ENCODE measurements at places on chromosomes 12 and 14. TPM values are rescaled to one million over a fixed set of nuclear protein-coding genes. Genes with fewer than 3 reads are reported as not detected.

- H3K36me3 ChIP-seq = no peaks in the 10 kb centered on the region
- no peak overlapping the region for H3K4me3 ChIP-seq
- no peak for DNase-seq
- H3K27me3 ChIP-seq = no peaks in the 10 kb centered on the region
- H3K4me1 ChIP-seq = no peaks in the 10 kb centered on the region
These were observed 3.9 kb downstream of the MYRFL start for GRCh38 chr12:69828897-69829296.

- no peak overlapping the region for H3K4me3 ChIP-seq
- peaks cover 14% of the 10 kb centered on the region for H3K27me3 ChIP-seq
- no peak overlapping the region for H3K27ac ChIP-seq
- H3K4me1 ChIP-seq = no peaks in the 10 kb centered on the region
- no peak for DNase-seq
These were observed 30.5 kb downstream of the ALX1 start for GRCh38 chr12:85310456-85311076.

- no peaks in the 10 kb centered on the region for H3K27me3 ChIP-seq
- no peak for DNase-seq
- H3K4me3 ChIP-seq = no peak overlapping the region
- no peaks in the 10 kb centered on the region for H3K4me1 ChIP-seq
- H3K36me3 ChIP-seq = no peaks in the 10 kb centered on the region
- H3K27ac ChIP-seq = no peak overlapping the region
These were observed 27.7 kb downstream of the C12orf56 start for GRCh38 chr12:64362721-64363305.

- no peak overlapping the region for H3K4me3 ChIP-seq
- H3K36me3 ChIP-seq = no peaks in the 10 kb centered on the region
- no peak for DNase-seq
- no peak overlapping the region for H3K27ac ChIP-seq
- H3K27me3 ChIP-seq = no peaks in the 10 kb centered on the region
These were observed 340.9 kb downstream of the AACS start for GRCh38 chr12:125406131-125406530.

DNA sequence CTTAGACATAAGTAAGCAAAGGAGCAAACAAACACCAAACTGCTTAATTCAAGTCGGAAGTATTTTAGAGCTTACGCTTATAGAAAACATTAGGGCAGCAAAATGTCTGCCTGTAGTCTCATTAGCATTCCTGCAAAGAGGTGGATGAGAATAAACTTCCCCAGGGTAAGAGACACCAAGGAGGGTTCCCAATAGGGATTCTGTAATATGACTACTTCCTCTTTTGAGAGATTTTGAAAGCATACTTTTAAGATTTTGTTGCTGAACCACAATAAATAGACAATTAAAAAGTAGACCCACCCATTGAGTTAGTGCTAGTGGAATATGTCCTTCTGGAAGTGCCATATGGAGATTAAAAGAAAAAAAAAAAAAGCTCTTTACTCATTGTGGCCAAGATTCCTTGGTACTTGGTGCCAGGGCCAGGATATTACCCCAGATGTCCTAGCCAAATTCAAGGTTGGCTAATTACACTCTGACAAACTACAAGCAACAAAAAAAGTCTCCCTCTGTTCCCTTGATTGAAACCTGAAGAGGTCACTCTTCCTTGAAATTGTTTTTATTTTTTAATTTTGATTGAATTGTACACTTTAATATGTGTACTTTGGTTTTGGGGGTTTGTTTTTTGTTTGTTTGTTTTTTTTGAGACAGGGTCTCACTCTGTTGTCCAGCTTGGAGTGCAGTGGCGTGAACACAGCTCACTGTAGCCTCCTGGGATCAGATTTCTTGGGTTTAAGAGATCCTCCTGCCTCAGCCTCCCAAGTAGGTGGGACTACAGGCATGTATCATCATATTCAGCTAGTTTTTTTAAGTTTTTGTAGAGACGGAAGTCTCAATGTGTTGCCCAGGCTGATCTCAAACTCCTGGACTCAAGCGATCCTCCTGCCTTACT, 8.7 kb downstream of the CLIP1 start:
- H3K27me3 ChIP-seq = no peaks in the 10 kb centered on the region
- H3K4me3 ChIP-seq = no peak overlapping the region
- DNase-seq = no peak

DNA sequence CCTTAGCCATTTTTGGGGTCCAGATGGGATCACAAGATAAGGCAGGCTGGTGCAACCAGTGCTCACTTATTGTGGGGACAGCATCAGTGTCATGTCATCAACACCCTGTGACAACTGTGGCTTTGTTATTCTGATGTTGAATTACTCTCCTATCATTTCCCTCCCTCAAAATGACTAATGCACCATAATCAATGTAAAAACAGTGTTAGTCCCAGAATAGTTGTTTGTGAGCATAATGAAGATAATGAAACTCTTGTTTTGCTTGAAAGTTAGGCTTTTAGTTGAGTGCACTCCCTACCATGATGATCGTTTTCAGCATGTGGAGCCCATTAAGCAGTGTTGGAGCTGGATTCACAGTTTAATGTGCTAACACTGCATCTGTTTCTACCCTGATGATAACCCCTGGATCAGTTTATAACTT, 151.4 kb downstream of the TMTC2 start:
- no peaks in the 10 kb centered on the region for H3K27me3 ChIP-seq
- no peak for DNase-seq
- no peaks in the 10 kb centered on the region for H3K36me3 ChIP-seq
- no peak overlapping the region for H3K4me3 ChIP-seq
- no peaks in the 10 kb centered on the region for H3K4me1 ChIP-seq

DNA sequence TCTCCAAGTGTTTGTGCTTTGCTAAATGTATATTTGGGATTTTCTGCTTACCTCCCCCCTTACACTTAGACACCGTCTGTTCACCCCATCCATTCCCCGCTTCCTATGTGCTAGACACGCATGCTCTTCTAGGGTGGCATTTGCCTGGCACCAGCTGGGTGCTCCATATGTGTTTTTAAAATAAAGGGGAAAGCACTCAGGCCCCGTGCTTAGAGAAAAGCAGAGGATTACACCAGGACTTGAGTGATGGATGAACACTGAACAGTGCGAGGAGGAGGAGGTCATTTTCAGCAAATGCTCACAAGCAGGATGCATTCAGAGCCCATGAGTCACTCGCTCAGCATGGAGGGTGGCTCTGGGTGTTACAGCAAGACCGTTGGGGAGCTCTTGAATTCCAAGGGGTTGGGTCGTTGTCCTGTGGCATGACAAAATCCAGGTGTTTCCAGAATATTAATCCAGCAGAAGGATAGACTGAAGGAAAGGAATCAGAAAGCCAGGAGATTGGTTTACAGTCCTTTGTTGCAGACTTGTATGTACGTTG, 2.9 kb upstream of the BDKRB1 start:
- no peaks in the 10 kb centered on the region for H3K27me3 ChIP-seq
- no peak overlapping the region for H3K27ac ChIP-seq
- H3K36me3 ChIP-seq = no peaks in the 10 kb centered on the region
- H3K4me1 ChIP-seq = peaks cover 5% of the 10 kb centered on the region
- no peak for DNase-seq
- no peak overlapping the region for H3K4me3 ChIP-seq

GRCh38 chr12:40300490-40300889, 75.7 kb downstream of the LRRK2 start:
- no peak overlapping the region for H3K4me3 ChIP-seq
- no peaks in the 10 kb centered on the region for H3K27me3 ChIP-seq
- no peak for DNase-seq
- H3K4me1 ChIP-seq = no peaks in the 10 kb centered on the region
- no peak overlapping the region for H3K27ac ChIP-seq

DNA sequence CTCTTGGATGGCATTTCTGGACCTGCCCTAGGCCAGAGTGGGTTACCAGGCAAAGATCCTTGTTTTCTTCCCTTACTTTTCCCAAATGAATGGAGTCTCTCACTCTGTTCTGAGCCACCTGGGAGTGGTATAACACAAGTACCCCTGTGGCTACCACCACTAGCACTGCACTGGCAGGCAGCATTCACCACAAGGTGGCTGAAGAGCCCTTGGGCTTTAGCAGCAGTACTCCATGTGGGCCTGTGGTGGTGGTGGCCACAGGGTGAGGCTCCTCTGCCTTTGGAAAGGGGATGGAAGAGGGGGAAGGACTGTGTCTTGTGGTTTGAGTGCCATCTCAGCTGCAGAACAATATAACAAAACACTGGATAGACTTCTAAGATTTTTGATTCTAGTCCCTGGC, 38.1 kb upstream of the LMNTD1 start:
- no peaks in the 10 kb centered on the region for H3K4me1 ChIP-seq
- no peaks in the 10 kb centered on the region for H3K27me3 ChIP-seq
- H3K4me3 ChIP-seq = no peak overlapping the region
- H3K27ac ChIP-seq = no peak overlapping the region
- no peaks in the 10 kb centered on the region for H3K36me3 ChIP-seq

DNA sequence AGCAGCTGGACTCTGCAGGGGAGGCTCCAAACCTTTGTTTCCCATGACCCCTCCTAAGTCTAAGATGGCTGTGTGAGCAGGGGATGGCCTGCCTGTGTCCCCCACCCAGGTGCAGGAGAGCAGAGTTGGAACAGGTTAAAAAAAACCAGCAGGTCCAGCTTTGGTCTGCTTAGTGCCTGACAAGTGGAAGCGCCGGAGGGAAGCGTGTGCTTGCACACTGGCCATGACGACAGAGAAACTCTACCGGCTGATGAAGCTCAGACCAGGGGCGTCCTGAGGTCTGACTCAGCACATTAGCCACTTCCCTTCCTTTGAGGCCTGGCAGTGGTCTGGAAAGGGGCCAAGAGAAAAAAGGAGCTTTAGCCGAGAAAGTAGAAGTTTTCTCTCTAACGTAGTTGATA, 280.1 kb downstream of the VRK1 start:
- H3K4me3 ChIP-seq = no peak overlapping the region
- H3K36me3 ChIP-seq = no peaks in the 10 kb centered on the region
- H3K4me1 ChIP-seq = no peaks in the 10 kb centered on the region
- H3K27me3 ChIP-seq = no peaks in the 10 kb centered on the region

GRCh38 chr14:87705439-87705896, 287.5 kb downstream of the GALC start:
- DNase-seq = peak; percentile 17
- H3K4me1 ChIP-seq = no peaks in the 10 kb centered on the region
- H3K27ac ChIP-seq = no peak overlapping the region
- no peaks in the 10 kb centered on the region for H3K27me3 ChIP-seq

DNA sequence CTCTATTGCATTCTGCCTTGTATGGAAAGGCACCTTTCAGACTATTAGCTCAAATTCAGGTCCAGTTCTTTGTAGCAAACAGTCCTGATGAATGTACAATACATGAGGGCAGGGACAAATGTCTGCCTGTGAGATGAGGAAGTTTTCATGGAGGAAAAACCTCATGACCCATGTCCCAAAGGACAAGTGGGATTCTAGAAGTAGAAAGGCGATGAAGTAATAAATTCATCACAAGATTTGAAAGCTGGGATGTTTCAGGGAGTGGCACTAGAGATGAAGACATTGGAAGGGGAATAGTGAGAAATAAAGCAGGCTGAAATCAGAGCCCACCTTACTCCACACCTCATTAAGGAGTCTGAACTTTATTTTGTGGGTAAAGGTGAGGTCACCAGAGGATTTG, 4.2 kb downstream of the CORO1C start:
- H3K27ac ChIP-seq = peak overlapping the region; percentile 79
- peaks cover 78% of the 10 kb centered on the region for H3K4me1 ChIP-seq
- H3K4me3 ChIP-seq = no peak overlapping the region
- DNase-seq = no peak
- no peaks in the 10 kb centered on the region for H3K27me3 ChIP-seq

DNA sequence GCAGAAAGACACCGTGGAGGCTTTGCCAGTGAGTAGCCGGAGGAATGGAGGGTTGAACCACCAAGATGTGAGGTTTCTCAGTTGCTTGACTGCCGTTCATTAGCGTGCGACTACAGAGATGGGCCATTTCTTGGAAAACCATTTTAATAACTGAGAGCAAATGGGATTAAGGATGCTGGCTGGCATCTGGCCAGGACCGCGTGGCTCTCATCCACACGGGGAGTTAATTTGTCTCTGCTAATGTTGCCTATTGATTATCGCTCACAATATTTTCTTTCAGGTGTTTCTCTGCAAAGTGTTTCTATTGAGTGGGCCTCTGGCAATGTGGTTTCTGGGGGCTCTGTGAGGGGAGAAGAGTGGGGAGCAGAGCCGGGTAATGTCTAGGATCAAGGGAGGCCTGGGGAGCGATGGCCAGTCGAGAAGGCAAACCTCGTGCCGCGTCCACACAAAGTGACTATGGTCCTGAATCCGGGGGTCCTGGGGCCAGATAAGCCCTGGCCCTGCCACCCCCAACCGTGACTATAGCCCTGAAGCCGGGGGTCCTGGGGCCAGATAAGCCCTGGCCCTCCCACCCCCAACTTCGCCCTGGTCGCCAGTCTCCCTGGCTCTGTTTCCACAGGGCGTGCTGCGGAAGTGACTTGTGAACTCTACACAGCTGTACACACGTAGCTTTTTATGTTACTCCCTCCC, 110.6 kb downstream of the PRMT8 start:
- no peak overlapping the region for H3K27ac ChIP-seq
- no peak overlapping the region for H3K4me3 ChIP-seq
- DNase-seq = no peak
- H3K27me3 ChIP-seq = no peaks in the 10 kb centered on the region

DNA sequence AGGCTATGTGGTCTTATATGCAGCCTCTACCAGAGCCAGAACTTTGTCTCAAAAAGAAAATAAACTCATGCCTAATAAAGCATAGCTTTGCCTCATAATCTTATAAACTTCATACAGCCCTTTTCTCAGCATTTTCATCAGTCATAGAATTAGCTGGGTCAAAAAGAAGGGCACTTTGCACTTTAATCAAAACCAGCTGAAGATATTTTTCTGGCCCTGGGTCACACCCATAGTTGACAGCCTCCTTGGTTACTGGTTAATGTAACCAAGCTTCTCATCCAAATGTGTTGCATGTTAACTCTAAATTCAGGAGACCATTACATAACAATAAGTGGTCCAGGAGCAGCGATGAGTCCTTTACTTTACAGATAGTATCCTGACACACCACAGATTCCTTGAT, 558.2 kb downstream of the FLRT2 start:
- H3K27me3 ChIP-seq = no peaks in the 10 kb centered on the region
- no peak for DNase-seq
- H3K4me1 ChIP-seq = no peaks in the 10 kb centered on the region
- H3K36me3 ChIP-seq = no peaks in the 10 kb centered on the region

- H3K4me1 ChIP-seq = no peaks in the 10 kb centered on the region
- no peaks in the 10 kb centered on the region for H3K36me3 ChIP-seq
- peak overlapping the region; percentile 17 for H3K27ac ChIP-seq
- H3K27me3 ChIP-seq = no peaks in the 10 kb centered on the region
- H3K4me3 ChIP-seq = no peak overlapping the region
These were observed 11.9 kb downstream of the STYX start for GRCh38 chr14:52741865-52742264.

DNA sequence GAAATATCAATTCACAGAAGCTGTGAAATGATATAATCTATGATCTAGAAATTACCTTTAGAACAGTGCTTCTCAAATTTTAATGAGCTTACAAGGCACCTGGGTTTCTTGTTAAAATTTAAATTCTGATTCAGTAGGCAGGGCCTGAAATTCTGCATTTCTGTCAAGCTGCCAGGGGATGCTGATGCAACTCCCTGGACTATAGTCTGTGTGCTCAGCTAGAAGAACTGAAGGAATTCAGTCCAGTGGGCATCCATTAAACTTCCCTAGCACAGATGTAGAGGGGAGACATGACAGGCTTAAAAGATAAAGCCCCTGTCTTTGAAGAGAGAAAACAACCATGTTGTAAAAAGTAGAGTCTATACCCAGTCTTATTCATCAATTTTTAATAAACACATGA, 441.8 kb downstream of the TMTC2 start:
- no peaks in the 10 kb centered on the region for H3K27me3 ChIP-seq
- DNase-seq = no peak
- H3K27ac ChIP-seq = no peak overlapping the region
- H3K4me3 ChIP-seq = no peak overlapping the region

GLIPR1L1 gene
- total RNA-seq = not detected

SIX1 gene
- 0.25 TPM for total RNA-seq

FGF6 gene
- not detected for total RNA-seq

NUDT4 gene
- total RNA-seq = 350 TPM

ZFC3H1 gene
- 15.8 TPM for total RNA-seq

TMTC2 gene
- total RNA-seq = 3.3 TPM

CSRP2 gene
- total RNA-seq = 16.2 TPM

SEC23A gene
- total RNA-seq = 116 TPM
